ENCODE measurements at places on chromosomes 5 and 9. TPM values are rescaled to one million over a fixed set of nuclear protein-coding genes. Genes with fewer than 3 reads are reported as not detected.

Gene CTSV
- total RNA-seq, result 0.05 TPM

Gene SHOC1
- not detected for total RNA-seq

Gene LVRN
- total RNA-seq, result 0.74 TPM

Gene GFI1B
- 0.05 TPM for total RNA-seq

Gene NPR3
- 9.9 TPM for total RNA-seq

Gene OR13C5
- total RNA-seq, result not detected

Gene STARD4
- total RNA-seq, result 38.9 TPM

Gene ADAMTS19
- total RNA-seq, result not detected

Gene OLFM1
- 23.4 TPM for total RNA-seq

Gene PTGER4
- total RNA-seq, result 27.6 TPM

Gene DYNC2I2
- total RNA-seq, result 85.3 TPM

Gene PAEP
- not detected for total RNA-seq

Gene ST8SIA4
- not detected for total RNA-seq

Gene GABRB2
- not detected for total RNA-seq

Measured in SJSA1 (cell line).